ENCODE measurements at places on chromosomes 2 and 18.
A peak's percentile ranks its signal among the peaks of the same experiment; 100 is the strongest.

DNA sequence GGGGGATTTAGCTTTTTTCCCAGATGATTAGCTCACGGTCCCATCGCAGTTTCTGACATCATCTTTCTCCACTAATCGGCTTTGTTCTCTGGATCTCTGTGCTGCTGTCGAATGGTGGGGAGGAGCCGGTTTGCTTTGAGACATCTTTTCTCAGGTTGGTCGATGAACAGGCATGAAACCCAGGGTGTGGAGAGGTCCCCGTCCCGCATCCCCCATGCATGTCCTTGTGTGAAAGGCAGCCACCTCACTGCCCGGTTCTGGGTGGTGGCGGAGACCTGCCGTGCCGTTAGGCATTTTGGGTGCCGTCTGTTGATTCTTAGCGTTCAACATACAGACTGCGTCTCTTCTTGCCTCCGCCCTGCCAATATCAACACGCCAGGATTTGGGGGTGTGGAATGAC lies 57.8 kb downstream of the CTDP1 start:
- ATAC-seq: no peak

DNA sequence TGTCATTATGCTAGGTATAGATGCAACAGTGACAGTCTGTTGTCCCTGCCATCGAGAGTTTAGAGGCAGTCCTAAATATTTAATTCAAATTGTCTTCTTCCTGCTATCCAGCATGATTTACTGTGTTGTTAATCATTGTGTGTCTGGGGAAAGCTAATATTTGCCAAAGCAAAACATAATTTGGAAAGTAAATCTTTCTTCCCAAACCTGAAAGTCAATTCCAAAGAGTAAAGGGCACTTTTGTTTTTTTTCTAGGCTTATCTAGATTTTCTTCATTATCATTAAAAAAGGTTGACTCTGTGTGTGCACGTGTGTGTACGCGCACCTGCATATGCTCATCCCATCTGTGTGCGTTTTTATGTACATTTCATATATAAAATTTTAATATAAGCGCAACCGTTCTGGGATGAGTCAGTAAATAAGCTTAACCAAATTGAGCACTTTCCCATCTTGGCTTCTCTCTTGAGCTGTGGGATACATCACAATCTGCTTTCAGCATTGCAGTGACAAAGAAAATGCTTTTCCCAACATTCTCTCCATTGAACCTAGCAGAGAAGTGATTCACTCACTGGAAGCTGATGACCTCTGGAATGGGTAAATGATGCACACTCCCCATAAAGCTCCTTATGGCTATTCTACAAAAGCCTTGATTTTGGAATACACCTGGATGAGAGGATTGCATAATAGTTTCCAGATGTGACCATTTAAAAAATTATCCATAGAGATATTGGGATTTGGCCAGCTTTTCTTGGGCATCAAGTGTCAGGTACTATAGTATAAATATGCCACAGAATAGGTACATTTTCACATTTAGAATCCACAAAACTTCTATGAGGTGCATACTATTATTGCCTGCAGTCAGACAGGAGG lies 488.4 kb downstream of the ADCYAP1 start:
- no peak for ATAC-seq

- no peak for ATAC-seq
Observed at GRCh38 chr2:160602073-160602472, 108.5 kb upstream of the RBMS1 start.

DNA sequence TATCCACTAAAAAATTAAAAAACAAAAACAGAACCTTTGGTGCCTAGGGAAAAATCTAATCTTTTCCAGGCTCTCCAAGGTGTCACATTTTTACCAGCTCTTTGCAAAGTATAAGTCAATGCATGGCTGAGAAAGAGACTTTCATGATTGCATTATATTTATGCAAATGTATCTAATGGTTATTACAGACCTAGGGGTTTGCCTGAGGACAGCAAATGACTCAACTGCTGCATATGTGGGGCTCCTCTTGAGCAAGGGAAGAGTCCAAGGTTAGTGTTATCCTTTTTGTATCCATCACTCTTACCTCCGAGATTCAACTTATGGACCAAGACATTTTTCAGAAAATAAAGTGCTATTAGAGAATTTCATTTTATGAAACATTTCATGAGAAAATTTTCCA lies 33.9 kb upstream of the RMP24 start:
- ATAC-seq: no peak

DNA sequence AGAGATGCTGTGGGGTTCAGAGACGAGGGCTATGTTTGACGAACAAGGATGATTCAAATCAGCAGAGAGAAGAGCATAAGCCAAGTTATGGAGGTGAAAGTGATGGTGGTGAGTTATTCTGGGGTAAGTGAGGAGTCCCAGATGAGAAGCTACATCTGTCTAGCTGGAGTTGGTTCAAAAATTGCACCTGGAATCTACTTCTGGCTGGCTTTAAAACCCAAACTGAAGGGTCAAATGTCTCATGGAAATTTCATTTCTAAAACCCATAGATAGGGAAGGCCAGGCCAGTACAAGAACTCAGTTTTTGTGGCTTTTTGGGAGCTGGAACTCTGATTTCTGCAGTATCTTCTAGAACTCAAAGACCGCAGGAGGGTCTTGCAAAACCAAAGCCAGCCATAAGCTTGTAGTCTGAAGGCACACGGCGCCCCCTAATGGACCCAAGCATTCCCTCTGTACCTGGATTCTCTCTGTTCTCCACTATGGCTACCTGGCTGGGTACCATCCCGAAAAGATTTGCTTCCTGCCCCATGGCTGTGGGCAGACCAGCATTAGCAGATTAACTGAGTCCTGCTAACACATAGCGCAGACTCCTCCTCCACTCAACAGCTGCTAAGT lies 229.1 kb upstream of the SLC14A2 start:
- ATAC-seq: peak; percentile 85

DNA sequence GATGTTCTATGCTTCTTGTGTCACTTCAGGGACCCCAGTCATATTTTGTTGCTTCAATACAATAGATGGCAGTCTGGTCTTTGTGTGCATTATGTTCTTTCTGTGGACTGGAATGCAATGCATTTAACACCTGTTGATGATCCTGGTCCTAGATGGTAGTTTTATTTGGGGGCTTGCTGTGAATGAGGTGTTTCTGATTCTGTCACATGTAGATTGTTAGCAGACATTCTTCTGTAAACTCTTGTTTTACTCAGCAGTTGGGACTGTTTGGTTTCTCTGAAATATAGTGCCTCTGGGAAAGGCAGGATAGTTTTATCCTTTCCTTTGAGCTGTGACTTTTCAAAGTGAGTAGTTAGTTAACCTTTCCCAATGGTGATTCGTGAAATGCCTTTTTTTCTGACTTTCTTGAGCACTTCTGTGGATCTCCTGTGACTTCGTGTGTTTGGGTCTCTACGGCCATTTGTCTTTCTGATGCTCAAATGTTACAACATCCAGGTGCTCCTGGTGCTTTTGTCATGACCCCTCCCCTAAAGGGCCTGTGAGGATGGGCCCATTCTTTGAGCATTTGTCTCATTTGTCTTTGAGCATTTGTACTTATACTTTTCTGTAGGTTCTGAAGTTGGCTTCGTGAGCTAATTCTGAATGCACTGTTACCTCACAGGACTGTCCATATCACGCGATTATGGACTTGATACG lies 20.8 kb downstream of the ADNP2 start:
- no peak for ATAC-seq

GRCh38 chr18:9803063-9803697 lies 82.6 kb upstream of the TXNDC2 start:
- no peak for ATAC-seq

DNA sequence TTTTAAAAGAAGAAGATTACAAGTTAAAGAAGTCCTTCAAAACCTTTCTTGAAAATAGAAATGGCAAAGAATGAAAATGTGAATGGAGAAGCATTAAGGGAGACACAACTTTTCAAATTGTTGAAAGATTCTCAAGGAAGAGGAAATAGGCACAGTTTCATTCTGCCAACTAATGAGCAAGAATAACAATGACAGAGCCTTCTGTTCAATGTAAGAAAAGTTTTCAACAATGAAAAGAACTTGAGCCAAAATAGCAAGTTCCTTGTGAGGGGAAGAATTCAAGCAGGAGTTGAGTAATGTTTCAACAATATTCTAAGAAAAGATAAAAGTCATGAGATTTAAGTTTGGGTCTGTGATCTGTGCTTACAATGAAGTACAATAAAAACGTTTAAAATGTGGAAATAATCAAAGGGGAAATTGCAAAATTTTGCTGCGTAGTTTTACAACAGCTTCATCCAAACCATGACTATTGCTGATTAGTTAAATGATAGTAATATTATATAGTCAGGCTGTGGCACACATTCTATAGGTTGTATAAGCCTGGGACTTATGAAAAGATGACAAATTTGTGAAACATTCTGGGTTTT lies 122.6 kb downstream of the METTL4 start:
- ATAC-seq: peak; percentile 55

DNA sequence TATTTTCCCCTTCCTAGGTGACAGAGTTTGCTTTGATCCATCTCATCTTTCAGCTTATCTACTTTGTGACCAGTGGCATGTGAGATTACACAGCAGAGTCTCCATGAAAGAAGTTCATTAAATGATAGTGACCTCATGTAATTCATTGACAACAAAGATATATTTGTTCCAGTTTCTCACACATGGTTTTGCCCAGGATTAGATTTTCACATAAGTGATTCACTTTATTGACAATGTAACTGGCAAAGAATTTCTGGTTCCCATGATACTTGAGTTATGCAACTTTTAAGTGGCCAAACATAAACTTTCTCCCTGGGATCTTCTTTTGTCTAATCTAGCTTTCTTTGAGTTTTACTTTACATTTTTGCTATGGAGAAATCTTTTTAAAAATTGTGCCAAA lies 50.0 kb downstream of the MC4R start:
- ATAC-seq: no peak

DNA sequence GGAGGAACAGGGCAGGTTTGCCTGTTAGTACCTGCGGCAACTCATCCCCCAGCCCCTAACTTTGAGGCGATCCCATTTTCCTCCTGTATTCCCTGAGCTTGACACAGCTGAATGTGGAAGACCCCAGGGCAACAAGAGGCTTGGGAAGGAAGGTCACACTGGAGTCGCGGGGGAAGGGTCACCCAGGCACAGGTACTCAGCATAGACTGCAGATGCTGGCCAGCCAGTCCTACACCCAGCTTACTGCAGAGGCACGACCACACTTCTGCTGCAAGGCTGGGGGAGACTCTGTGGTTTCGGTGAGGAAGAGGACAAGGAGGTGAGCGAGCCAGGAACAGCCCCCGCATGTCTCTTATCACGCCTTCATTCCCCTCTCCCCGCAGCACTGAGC lies 91.5 kb downstream of the MALT1 start:
- ATAC-seq: no peak

DNA sequence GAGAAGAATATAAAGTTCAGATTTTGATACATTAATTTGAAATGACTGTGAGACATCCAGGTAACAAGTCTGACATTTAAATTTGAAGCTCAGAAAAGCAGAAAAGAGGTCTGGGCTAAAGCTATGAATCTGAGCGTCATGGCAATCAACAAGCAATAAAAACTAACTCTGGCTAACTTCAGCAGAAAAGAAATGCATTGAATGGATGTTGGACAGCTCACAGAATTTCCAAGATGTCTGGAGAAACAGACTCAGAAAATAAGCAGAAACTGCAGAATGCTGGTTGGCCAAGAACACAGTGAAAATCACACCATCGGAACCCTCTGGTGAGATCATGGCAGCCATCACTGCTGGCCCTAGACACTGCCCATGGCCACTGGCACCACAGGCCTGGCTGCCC lies 366.6 kb downstream of the METTL4 start:
- ATAC-seq: no peak

DNA sequence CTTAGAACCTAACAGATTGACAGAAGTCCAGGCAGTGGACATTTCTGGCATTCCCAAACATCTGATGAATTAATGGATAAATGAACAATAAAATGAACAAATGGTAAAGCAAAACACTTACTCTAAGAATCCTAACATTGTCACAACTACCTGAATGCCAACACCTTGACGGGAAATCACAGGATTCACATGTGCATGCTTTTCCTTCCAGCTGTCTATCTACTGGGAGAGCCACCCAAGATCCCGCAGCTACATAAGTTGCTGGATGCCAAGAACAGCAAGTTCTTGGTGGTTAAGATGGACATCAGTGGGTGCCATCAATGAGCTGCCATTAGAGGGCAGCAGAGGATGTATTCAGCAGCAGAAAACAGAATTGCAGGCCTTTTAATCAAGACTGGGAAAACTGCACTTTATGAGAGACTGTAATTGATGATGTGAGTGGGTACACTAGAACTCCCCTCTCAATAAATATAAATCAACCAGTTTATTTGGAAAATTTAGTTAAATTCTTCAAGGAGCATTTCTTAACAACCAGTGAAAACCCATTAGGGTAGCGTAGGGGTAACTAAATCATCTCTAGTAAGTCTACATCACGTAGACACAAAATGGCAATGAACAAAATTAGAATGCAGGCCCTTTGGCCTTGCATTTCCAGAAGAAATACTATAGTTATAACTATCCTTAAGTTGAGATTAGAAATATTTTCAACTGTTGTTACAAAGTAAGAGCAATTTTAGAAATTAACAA lies 45.6 kb downstream of the SESTD1 start:
- ATAC-seq: peak; percentile 93

DNA sequence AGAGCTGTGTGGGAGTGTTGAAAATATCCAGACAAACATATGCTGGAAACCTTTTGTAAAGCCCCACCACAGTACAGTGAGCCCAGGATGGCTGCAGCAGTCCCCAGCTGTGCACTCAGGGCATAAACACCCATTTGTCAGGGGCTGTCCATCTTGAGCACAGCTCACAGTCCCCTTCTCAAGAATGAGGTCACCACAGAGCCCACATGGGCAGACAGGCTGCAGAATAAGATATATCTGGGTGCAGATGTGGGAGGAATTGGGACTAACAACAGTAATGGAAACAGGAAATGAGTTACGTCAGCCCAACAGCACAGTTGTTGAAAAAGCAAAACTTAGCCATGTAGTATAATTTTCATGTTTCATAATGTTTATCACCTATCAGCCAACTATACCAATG lies 219.6 kb downstream of the ETAA1 start:
- peak; percentile 34 for ATAC-seq

GRCh38 chr2:68839260-68839833 lies 31.9 kb downstream of the BMP10 start:
- ATAC-seq: no peak

DNA sequence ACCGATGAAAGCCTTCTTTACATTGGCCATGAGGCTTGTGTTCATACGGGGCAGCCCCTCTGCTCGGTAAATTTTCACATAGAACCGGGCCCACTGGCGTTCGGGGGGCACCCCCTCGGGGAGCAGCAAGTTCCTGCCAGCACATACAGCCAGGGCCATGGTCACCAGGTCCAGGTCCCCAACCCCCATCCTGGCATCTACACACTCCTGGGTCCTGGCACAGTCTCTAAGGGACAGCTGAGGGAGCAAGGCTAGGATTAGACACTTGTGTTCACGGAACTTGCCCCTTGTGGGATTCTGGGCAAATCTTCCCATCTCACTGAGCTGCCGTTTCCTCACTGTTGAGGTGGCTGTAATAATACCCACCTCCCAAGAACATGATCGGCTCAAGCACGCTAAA lies 5.6 kb upstream of the OTOF start:
- no peak for ATAC-seq
